ENCODE measurements at places on chromosomes 2 and 18. TPM values are rescaled to one million over a fixed set of nuclear protein-coding genes. Genes with fewer than 3 reads are reported as not detected.
A peak's percentile ranks its signal among the peaks of the same experiment; 100 is the strongest.

The DYSF gene
- 13.0 TPM for total RNA-seq

- no peak overlapping the region for H3K4me3 ChIP-seq
- peaks cover 34% of the 10 kb centered on the region for H3K36me3 ChIP-seq
- no peak for DNase-seq
- peaks cover 14% of the 10 kb centered on the region for H3K4me1 ChIP-seq
- no peak overlapping the region for H3K27ac ChIP-seq
- H3K27me3 ChIP-seq = no peaks in the 10 kb centered on the region
These were observed 80.5 kb downstream of the DGKD start for GRCh38 chr2:233434666-233435330.

DNA sequence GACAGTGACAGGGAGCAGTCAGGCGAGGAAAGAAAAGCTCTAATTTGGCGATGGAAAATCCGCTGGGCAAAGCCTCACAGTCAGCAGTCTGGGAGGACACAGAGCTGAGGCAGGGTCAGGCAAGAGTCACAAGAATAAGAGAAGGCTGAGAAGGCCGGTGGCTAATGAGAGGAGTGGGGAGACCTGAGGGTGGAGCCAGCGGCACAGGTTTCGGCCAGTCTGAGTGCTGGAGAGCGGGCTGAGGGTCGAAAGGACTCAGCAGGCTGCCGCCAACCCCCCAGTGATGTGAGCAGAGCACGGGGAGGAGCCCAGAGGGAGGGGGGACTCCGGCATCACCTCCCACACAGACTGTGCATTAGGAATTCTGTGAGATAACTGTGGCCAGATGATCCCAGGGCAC is 500.6 kb upstream of the MYT1L start:
- H3K27me3 ChIP-seq = 0 out of 2 replicates have a peak, but pooled peaks cover 4% of the 10 kb centered on the region
- H3K27ac ChIP-seq = no peak overlapping the region
- no peaks in the 10 kb centered on the region for H3K36me3 ChIP-seq

DNA sequence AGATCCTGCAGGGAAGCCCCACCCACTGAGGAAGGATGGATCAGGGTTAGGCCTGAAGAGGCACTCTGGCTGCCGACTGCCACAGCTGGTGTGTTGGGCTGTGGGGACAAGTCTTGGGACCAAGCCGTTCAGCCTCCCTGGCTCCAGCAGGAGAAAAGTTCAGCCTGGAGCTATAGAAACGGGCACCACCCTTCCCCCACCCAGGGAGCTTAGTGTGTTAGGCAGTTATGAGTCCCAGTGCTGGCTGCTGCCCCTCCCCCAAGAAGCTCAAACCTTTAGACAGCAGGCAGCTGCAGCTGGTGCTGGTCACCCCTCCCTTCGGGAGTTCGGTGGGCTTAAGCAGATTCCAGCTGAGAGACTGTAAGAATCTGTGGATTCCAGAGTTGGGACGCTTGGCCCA is 447.1 kb upstream of the HS6ST1 start:
- no peak overlapping the region for H3K27ac ChIP-seq
- no peak for DNase-seq
- no peak overlapping the region for H3K4me3 ChIP-seq
- H3K4me1 ChIP-seq = no peaks in the 10 kb centered on the region
- no peaks in the 10 kb centered on the region for H3K36me3 ChIP-seq

The SERPINB4 gene
- total RNA-seq = 0.40 TPM

DNA sequence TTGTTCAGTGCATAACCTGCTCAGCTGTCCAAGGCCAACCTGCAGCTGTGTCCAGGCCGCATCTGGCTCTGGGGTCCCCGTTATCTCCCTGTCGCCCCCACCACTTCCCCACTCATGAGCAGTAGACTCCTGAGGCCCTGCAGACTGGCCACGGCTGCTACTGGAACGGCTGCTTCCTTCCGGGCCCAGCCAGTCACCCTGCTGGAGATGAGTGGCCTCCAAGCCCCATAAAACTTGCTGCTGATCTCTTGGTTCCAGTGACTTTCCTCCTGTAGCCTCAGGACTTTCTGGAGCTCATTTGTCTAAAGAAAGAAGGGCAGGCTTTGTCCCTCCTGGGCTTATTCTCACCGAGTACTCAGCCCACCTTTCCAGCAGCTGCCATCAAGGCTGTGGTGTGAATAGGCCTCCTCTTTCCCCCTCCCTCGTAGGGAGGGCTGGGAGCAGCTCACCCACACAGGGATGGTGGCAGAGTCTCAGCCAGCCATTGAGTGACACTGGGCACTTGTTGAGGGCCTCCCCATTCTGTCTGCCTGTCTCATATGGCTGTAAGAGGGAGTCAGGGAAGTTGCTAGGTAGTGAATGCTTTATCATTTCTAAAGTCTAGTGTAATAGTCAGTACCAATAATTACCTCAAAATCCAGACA is 257.3 kb downstream of the MYCN start:
- H3K27me3 ChIP-seq = no peaks in the 10 kb centered on the region
- H3K27ac ChIP-seq = no peak overlapping the region
- H3K36me3 ChIP-seq = no peaks in the 10 kb centered on the region
- no peaks in the 10 kb centered on the region for H3K4me1 ChIP-seq

The C1QL2 gene
- not detected for total RNA-seq

- peak overlapping the region; percentile 19 for H3K4me3 ChIP-seq
- peak overlapping the region; percentile 94 for H3K27ac ChIP-seq
- H3K4me1 ChIP-seq = peaks cover 80% of the 10 kb centered on the region
- no peaks in the 10 kb centered on the region for H3K36me3 ChIP-seq
- H3K27me3 ChIP-seq = no peaks in the 10 kb centered on the region
These were observed 21.6 kb upstream of the SLC20A1 start for GRCh38 chr2:112623913-112624777.

GRCh38 chr18:55996717-55997116 is 408.7 kb upstream of the TCF4 start:
- no peak for DNase-seq
- H3K4me3 ChIP-seq = no peak overlapping the region
- no peaks in the 10 kb centered on the region for H3K4me1 ChIP-seq
- H3K27me3 ChIP-seq = no peaks in the 10 kb centered on the region
- no peak overlapping the region for H3K27ac ChIP-seq

The GPR35 gene
- 5.2 TPM for total RNA-seq

- no peaks in the 10 kb centered on the region for H3K27me3 ChIP-seq
- peak overlapping the region; percentile 42 for H3K27ac ChIP-seq
- H3K36me3 ChIP-seq = peaks cover 59% of the 10 kb centered on the region
- DNase-seq = peak; percentile 84
- H3K4me1 ChIP-seq = peaks cover 52% of the 10 kb centered on the region
These were observed 129.7 kb downstream of the MAP4K4 start for GRCh38 chr2:101827246-101827645.

DNA sequence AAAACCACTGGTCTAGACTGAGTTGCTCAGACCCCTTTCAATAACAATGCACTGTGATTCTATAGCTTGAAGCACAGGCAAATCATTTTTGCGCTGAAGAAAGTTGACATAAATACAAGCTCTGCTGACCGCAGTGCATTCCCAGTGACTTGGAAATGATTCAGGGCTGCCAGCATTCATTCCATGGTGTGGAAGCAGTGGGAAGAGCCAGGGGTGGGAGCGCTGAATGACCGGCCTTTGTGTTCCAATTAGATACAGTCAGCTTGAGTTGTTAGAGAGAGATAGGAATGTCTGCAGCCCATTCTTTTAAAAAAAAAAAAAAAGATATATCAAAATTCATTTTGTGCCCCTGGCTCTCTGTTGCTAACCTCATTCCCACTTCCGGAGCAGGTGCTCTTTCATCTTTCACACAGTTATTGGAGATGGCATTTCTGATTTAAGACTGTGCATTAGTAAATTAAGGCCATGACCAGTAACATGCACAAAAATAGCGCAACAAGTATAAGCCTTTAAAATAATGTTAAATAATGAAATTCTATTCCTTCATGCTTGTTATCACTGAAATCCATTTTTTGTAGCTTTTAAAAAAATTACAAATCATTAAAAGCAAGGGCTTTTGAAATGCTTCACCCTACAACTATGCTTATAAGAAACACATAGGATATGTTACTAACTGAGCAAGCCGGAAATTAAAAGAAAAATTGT is 59.4 kb upstream of the CTLA4 start:
- peaks cover 36% of the 10 kb centered on the region for H3K4me1 ChIP-seq
- no peaks in the 10 kb centered on the region for H3K36me3 ChIP-seq
- DNase-seq = peak; percentile 52
- no peak overlapping the region for H3K27ac ChIP-seq
- H3K27me3 ChIP-seq = no peaks in the 10 kb centered on the region

GRCh38 chr18:73790587-73790986 is 357.0 kb downstream of the FBXO15 start:
- H3K4me1 ChIP-seq = peaks cover 11% of the 10 kb centered on the region
- no peak overlapping the region for H3K27ac ChIP-seq
- H3K36me3 ChIP-seq = no peaks in the 10 kb centered on the region
- DNase-seq = no peak
- no peaks in the 10 kb centered on the region for H3K27me3 ChIP-seq

DNA sequence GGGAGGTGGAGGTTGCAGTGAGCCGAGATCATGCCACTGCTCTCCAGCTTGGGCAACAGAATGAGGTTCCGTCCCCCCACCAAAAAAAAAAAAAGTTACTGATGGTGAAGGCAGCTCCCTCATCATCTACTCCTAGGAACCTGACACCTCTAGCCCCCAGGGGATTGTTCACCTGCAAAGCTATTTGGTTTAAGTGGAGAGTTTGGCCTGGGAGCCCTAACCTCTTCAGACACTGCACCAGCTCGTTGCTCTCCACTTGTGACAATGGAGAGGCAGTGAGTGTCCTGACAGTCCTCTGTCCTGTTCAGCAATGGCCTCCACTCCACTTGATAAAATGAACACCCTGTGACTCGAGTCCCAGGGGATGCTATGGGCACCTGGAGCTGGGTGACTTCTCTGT is 43.5 kb downstream of the ATP6V1C2 start:
- H3K36me3 ChIP-seq = no peaks in the 10 kb centered on the region
- no peak for DNase-seq
- H3K27me3 ChIP-seq = no peaks in the 10 kb centered on the region
- H3K4me3 ChIP-seq = no peak overlapping the region
- H3K4me1 ChIP-seq = peaks cover 8% of the 10 kb centered on the region

GRCh38 chr2:170369894-170370293 is 191.9 kb downstream of the MYO3B start:
- H3K27ac ChIP-seq = no peak overlapping the region
- no peaks in the 10 kb centered on the region for H3K27me3 ChIP-seq
- no peak overlapping the region for H3K4me3 ChIP-seq
- no peaks in the 10 kb centered on the region for H3K36me3 ChIP-seq

- H3K27me3 ChIP-seq = no peaks in the 10 kb centered on the region
- peaks cover 50% of the 10 kb centered on the region for H3K4me1 ChIP-seq
These were observed 6.4 kb upstream of the SPATS2L start for GRCh38 chr2:200300065-200300464.

DNA sequence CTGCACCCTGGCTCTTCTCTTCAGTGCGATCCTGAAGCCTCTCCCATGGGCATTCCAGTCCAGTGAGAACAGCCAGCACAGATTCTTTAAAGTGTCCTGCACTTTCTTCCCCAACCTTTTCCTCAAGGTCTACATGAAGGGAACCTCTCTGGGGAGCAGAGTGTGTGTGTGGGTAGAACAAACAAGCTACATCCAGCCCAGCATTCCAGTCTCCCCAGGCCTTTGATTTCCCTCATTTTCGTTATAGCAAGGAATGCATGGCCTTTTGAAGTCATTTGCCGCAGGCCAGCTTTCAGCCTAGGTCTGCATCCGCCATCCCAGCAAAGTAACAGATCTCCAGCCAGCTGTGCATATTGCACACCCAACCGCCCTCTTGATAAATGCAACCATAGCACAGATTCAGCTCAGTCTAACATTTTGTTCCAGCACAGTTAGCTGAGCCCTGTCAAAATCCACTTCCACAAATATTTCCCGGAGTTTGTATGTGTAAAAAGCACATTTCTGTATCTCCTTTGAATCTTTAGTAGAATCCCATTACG is 44.6 kb downstream of the CD8B2 start:
- no peak overlapping the region for H3K4me3 ChIP-seq
- DNase-seq = no peak
- no peaks in the 10 kb centered on the region for H3K4me1 ChIP-seq
- H3K27ac ChIP-seq = no peak overlapping the region

The MROH2A gene
- total RNA-seq = not detected

GRCh38 chr2:120403261-120403660 is 57.3 kb downstream of the INHBB start:
- peaks cover 38% of the 10 kb centered on the region for H3K4me1 ChIP-seq
- H3K27ac ChIP-seq = peak overlapping the region; percentile 43
- no peaks in the 10 kb centered on the region for H3K36me3 ChIP-seq

The SERPINB12 gene
- not detected for total RNA-seq

DNA sequence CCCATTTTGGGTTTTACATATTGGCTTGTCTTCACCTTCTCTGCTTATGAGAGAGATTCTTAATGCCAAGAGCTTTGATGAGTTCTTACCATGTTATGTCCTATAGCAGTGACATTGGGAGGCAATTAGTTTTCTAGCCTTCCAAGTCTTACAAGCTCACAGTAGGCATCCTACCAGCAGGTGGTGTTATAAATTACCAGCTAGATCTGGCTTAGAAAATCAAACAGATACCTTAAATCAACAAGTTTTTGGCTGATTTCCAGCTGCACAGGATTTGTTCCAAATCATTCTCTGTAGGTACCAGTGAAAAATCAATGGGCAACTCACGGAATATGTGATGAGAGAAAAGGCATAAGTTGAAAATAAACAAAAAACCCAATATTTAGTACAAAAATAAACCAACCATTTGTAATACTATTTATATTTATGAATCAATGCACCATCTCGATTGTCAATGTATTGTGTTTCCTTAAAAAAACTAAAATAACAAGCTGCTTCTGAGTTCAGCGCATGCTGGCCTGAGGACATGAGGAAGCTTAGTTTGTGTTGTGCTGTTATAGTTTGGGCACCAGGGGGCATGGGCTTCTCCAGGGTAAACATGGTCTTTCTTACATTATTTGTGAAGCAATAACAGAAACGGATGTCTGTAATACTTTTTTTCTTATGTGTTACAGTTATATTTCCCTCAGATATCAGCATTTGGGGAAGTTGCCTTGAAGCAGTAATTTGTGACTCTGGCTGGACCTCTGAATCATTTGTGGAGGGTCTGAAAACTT is 34.1 kb upstream of the NXPH2 start:
- H3K4me3 ChIP-seq = no peak overlapping the region
- no peaks in the 10 kb centered on the region for H3K36me3 ChIP-seq
- no peak overlapping the region for H3K27ac ChIP-seq
- peak; percentile 42 for DNase-seq

The DLGAP1 gene
- not detected for total RNA-seq

GRCh38 chr2:167506395-167506794 is 618.1 kb downstream of the XIRP2 start:
- H3K4me1 ChIP-seq = peaks cover 42% of the 10 kb centered on the region
- peak; percentile 17 for DNase-seq
- H3K27me3 ChIP-seq = no peaks in the 10 kb centered on the region
- no peak overlapping the region for H3K4me3 ChIP-seq
- H3K27ac ChIP-seq = no peak overlapping the region
